ENCODE measurements at places on chromosomes 11 and 22.

- DNase-seq: no peak
Measured at GRCh38 chr11:32402836-32403235, 32.5 kb downstream of the WT1 start.

GRCh38 chr11:76629116-76629852 lies 41.3 kb downstream of the LRRC32 start:
- DNase-seq: peak; percentile 86

DNA sequence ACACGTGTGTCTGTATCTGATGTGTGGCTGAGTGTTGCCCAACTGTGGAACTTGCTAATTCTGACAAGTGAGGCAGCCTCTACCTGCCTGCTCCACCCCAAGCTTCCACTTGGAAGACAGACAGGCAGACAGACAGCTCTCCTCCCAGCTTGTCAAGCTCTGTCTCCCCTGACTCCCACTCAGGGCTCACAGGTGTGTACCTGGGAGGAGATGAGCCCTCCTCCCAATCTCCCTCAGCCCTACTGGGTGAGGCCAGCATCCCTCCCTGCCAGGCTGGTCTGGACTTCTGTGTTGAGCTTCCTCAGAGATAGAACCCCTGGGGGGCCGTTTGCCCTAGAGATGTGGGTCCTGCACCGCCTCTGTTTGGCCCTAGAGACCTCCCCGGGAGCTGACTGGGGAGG lies 1.0 kb upstream of the CHRM1 start:
- no peak for DNase-seq

GRCh38 chr11:9347100-9347499 lies 32.7 kb upstream of the TMEM41B start:
- peak; percentile 8 for DNase-seq

- no peak for DNase-seq
Measured at GRCh38 chr22:26777156-26777801, 119.9 kb downstream of the MIAT start.

GRCh38 chr11:67010296-67010905 lies 12.5 kb upstream of the SYT12 start:
- no peak for DNase-seq

DNA sequence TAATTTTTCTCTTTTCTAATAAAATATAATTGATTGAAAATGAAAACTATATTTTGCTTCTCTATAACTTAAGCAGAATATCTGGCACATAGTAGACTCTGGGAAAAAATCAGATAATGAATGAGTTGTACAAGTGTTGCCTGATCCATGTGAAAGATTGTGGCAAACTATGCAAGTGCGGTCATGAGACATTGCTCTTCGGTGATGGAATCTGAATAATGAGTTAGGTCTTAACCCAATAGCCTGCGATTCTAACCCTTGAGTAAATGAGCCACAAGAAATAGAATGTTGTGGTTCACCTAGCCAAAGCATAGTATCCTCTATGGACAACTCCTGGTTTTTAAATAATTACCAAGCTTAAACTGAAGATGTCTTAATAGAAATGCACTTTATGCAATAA lies 333.7 kb upstream of the LUZP2 start:
- no peak for DNase-seq

DNA sequence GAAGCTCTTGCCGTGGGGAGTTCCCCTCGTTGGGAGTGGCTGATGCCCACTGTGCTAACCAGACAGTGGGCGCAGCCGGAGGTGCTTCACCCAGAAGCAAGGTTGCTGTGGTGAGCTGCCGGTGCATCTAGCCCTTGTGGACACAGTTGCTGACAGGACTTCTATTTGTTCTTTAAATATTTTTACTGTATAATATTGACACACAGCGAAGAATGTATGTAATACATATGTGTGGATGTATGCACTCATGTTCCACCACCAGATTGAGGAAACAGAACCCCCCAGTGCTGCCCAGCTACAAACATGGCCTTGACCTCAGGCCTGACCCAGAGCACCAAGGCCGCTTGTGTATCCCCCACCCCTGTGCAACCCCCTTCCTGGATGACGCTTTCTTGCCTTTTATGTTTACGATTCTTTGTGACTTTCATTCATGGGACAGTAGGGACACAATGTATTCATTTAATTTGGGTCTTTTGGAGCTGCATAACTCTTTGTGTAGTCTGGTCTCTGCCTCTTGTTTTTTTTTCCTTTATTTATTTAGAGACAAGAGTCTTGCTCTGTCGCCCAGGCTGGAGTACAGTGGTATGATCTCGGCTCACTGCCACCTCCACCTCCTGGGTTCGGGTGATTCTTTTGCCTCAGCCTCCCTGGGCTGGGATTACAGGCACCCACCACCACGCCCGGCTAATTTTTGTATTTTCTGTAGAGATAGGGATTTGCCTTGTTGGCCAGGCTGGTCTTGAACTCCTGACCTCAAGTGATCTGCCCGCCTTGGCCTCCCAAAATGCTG lies 132.6 kb downstream of the TBC1D22A start:
- DNase-seq: no peak

GRCh38 chr11:122160841-122161590 lies 45.0 kb upstream of the BLID start:
- DNase-seq: no peak

DNA sequence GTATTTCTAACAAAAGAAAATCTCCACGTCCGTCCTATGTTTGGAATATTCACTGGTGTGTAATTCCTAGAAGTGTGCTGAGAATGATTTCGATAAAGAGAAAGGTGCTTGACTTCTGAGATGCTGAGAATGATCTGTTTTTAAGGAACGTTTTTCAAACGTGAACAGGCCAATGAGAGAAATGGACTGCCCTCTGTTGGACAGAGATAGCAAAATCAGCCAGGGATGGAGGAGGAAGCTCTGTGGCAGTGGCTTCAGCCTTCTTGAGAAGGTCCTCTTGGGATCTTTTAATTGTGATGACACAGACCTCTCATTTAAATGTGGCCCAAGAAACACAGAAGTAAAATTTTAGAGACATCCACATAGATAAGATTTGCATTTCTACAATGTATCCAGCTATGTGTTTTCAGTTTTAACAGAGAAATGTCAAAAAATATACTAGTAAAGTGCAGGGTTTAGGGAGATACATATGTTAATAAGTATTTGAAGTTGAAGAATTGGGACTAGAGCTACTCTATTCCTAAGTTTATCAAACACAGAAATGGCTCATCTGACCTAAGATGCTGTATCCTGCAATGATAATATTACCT lies 84.0 kb upstream of the RCN1 start:
- DNase-seq: peak; percentile 88

DNA sequence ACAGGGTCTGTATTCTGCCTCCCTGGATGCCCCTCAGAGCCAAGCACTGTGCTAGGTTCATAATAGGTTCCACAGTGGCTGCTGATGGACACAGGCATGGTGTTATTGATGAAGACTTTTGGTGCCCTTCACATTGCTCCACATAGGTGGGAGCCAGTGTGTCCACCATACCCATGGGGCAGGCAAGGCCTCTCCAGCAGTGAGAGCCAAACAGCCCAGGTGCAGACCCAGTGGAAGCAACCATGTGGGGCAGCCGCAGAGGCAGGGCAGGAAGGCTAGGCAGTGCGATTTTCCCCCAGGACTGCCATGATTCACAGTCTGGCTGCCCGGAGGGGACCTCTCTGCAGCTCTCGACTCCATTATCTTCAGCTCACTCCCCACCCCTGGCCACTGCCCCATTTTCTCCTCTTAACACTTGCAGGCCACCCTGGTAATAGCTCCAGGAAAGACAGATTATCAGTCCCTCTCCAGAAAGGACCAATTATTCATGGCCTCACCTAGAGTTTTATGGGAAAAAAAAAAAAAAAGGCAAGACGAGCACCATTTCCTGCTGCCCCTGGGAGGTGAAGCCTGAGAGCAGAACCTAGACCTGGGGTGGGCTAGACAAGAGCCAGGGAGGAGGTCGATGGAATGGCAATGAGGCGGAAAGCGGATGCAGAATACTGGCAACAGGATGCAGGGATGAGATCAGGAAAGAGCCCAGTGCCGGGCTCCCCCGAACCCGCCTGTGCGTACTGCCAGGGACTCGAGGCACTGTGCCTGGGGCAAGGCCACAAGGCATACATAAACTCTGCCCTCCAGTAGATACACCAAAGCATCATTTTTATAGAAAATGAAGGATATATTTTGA lies 343.0 kb upstream of the NCAM1 start:
- DNase-seq: no peak

DNA sequence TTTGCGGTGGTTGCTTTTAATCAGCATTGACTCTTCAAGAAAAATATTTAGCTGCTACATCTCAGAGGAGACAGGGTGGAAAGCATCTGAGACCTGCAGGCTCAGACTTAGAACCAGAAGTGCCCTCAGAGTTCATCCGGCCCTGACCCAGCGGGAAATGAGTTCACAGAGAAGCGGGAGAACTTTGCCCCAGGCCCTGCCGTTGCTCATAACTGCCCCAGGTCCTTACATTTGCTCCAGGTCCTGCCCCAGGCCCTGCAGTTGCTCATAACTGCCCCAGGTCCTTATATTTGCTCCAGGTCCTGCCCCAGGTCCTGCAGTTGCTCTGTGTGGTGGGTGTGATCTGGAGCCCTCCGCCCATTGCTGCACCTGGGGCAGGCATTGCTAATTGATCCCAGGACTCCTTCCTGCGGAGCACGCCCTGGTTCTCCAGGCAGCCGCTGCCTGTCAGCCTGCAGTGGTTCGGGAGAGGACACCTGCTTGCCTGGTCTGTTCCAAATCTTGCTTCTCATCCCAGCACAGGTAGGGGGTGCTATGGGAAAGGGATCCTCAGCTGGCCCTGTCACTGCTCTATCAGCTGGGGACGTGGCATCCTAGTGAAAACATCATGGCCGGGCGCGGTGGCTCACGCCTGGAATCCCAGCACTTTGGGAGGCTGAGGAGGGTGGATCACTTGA lies 58.1 kb upstream of the PPP6R3 start:
- no peak for DNase-seq

DNA sequence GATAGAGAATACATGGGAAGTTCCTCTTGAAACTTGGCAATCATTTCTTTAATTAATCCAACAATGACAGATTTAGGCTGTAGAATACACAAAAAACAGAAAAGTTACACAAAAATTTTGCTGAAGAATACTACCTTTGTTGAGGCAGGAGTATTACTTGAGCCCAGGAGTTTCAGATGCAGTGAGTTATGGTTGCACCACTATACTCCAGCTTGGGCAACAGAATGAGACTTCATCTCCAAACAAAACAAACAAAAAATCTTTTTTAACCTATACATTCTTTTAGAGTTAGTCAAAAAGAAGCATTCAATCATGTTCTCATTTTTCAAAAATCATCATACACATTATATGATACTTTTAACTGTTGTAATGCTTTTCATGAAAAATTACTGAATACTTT lies 22.1 kb downstream of the UEVLD start:
- DNase-seq: no peak

DNA sequence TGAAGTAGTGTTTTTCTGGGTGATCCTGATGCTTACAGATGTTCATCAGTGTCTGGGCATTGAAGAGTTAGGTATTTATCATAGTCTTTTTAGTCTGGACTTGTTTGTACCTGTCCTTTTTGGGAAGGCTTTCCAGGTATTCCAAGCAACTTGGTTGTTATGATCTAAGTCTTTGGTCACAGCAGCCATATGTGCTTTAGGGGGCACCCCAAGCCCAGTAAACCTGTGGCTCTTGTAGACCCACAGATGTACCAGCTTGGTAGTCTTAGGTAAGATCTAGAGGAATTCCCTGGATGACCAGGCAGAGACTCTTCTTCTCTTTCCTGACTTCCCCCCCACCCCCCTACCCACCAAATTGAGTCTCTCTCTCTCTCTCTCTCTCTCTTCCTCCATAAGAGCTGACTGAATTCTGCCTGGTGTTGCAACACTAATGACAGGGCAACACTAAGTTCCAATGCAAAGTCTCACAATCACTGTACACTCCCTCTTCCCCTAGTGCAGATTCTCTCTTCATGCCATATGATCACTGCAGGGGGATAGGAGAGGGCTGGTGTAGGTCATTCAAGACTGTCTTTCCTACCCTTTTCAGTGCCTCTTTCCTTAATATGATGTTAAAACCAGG lies 24.5 kb upstream of the MMP8 start:
- DNase-seq: no peak

DNA sequence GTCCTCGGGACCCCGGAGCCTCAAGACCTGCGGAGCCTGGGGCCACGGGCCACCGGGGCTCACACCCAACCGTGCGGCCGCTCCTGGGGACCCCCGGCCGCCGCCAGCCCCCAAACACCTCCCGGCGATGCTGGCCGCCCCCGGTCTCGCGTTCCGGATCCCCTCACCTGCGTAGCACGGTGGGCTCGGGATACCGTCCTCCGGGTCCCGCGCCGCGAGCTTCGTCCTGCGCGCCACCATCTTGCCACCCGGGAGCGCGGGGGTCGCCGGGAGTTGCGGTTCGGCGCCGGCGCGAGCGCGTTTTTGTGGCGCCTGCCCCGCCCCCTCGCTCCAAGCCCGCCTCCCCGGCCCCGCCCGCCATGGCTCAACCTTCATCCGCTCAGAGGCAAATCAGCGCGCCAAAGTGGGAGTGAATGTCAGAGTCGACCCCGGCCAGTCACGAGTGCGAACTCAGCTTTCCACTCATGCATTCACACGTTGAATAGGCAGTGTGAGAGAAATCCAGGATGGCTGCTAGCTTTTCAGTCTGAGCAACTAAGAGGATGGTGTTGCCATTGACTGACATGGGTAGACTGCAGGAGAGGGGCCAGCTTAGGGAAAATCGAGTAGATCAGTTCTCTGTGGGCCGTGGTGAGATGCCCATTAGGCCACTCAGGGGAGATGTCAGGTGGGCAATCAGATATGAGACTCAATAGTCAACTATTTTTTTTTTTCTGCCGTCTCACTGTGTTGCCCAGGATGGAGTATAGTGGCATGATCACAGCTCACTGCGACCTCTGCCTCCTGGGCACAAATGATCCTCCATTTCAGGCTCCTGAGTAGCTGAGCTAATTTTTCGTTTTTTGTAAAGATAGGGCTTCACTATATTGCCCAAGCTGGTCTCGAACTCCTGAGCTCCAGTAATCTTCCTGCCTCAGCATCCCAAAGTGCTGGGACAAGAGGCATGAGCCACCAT lies 28.3 kb downstream of the SERHL2 start:
- DNase-seq: peak; percentile 84

DNA sequence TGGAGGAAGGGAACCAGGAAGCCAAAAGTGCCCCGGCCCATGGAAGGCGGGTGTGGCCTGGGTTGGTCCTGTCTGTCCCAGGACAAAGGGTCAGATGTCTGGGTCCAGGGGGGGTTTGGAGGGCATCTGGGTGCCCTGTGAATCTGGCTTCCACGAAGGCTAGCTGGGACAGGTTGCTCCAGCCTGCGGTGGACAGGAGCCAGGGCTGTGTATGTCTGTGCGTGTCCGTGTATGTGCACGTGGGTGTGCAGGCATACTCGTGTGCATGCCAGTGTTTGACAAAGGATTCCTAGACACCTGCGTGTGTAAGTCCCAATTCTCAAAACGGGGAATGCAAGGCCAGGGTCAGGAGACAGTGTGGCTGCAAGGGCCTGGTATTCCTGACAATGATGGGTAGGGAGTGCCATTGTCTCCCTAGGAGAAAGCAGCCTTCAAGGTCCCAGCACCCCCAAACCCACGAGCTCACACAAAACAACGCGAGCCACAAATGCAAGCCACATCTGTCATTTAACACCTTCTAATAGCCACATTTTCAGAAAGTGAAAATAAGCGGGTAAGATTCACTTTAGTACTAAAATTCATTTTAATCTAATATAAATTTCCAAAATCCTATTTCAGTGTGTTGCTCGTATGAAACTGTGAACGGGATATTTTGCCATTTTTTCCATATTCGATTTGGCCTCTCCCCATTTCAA lies 78.4 kb upstream of the WNT7B start:
- DNase-seq: no peak
